ENCODE measurements at places on chromosomes 12 and 14. TPM values are rescaled to one million over a fixed set of nuclear protein-coding genes. Genes with fewer than 3 reads are reported as not detected.

FOXA1 gene
- 1.0 TPM for total RNA-seq

NDUFB1 gene
- 54.8 TPM for total RNA-seq

CKB gene
- total RNA-seq = 5.8 TPM

FUT8 gene
- total RNA-seq = 59.2 TPM

CCDC60 gene
- total RNA-seq = not detected

CCDC198 gene
- total RNA-seq = not detected

GRCh38 chr12:77352946-77353345 is 287.6 kb upstream of the E2F7 start:
- H3K4me1 ChIP-seq = no peaks in the 10 kb centered on the region
- H3K36me3 ChIP-seq = no peaks in the 10 kb centered on the region
- no peak overlapping the region for H3K4me3 ChIP-seq

DNA sequence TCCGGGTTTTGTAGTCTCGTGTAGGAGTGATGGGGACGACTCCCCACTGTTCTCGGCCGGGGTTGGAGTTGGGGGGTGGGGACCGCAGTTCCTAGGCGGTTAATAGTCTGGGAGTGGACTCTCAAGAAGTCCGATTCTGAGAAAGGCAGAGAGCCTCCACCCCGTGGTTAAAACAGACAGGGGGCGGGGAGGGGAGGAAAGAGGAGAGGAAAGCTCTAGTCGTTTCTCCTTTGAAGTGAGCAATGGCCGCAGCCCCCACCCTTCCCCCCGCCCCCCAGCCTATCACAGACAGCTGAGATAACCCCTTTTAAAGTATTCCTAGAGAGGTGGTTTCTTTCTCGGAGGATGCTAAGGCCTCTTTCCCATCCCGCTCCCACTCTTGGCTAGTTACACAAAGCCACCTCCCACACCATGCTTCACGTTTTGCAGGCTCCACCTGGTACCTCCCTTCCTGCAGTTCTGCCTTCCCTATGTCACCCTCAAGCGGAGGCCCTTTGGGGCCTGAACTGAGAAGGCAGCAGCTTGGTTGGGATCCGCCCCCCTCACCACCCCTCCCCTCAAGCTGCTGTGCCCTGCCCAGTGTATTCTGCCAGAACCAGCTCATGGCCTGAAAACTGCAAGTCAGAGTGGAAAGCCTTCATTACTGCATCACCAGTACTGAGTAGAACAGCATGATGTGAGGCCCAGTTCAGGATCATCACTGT is 853 bp downstream of the USP5 start:
- no peaks in the 10 kb centered on the region for H3K27me3 ChIP-seq
- peaks cover 22% of the 10 kb centered on the region for H3K4me1 ChIP-seq
- peaks cover 22% of the 10 kb centered on the region for H3K36me3 ChIP-seq

DNA sequence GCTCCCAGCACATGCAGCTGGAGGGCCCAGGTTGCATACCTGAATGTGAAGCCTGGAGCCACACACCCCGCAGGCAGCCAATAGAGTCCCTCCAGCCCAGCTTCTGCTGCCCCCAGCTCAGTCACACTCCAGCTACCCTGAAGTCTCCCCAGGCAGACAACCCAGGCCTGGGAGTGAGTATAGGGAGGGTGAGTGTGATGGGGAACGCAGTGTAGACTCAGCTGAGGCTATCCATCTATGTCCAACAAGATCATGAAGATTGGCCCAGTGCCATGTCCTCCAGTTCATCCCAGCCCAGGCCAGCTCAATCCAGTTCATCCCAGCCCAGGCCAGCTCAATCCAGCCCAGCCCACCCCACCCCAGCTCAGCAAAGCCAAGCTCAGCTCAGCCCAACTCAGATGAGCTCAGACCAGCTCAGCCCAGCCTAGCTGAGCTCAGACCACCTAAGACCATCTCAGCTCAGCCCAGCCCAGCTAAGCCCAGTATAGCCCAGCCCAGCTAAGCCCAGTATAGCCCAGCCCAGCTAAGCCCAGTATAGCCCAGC is 330.4 kb downstream of the TMEM121 start:
- peak overlapping the region; percentile 76 for H3K27ac ChIP-seq
- no peaks in the 10 kb centered on the region for H3K27me3 ChIP-seq
- H3K4me3 ChIP-seq = no peak overlapping the region
- peaks cover 77% of the 10 kb centered on the region for H3K4me1 ChIP-seq
- DNase-seq = no peak

DNA sequence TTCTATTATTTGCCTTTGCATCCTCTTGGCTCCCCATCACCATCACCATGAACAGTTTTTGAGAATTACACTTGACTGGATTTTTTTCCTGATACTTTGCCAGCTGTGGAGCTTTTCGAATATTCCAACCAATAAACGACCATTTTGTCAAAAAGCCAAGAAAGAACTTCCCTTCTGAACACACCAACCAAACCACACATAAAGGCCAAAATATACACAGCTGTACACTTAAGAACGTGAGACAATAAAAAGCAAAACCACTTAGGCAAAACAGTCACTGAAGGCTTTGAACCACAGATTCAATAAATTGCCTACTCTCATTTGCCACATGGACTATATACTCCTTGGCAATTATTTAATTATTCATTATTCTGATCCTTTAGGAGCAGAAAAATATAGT is 1.1 kb downstream of the C14orf93 start:
- no peak overlapping the region for H3K27ac ChIP-seq
- H3K36me3 ChIP-seq = no peaks in the 10 kb centered on the region
- peaks cover 30% of the 10 kb centered on the region for H3K4me1 ChIP-seq
- H3K4me3 ChIP-seq = peak overlapping the region; percentile 97
- no peak for DNase-seq
- no peaks in the 10 kb centered on the region for H3K27me3 ChIP-seq

DNA sequence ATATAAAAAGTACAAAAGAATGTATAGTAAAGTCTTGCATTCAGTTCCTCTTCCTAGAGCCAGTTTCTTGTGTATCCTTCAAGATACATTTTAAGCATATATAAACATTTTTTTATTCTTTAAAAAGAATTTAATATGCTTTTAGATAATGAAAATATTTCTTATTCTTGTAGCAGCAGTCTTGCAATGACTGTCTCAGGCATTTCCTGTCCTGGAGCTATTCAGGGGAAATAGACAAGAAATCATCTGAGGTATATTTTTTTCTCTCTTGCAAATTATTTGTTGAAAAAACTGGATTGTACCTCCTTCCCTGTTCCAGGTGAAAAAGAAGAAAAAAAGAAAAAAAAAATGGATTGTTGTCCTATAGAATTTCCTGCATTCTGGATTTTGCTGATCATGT is 17.0 kb upstream of the ERBB3 start:
- no peaks in the 10 kb centered on the region for H3K27me3 ChIP-seq
- no peaks in the 10 kb centered on the region for H3K4me1 ChIP-seq
- H3K27ac ChIP-seq = no peak overlapping the region
- no peak for DNase-seq
- no peaks in the 10 kb centered on the region for H3K36me3 ChIP-seq

DNA sequence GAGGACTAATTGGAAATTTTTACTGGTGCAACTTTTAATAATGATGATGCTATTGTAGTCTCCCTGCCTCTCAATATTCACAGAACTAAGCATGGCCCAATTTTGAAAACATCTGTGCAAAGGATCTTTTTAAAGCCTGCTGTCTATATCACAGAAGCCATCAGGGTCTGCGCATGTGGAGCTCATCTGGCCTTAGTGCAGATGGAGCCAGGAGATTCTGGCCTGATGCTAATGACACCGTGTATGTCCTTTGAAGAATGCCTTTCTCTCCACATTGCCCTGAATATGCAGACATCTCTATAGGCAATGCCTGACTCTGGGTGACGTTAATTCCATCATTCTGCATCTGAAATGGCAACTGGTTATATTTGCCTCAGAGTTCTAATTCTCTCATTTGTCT is 1205.9 kb downstream of the AACS start:
- H3K36me3 ChIP-seq = no peaks in the 10 kb centered on the region
- H3K27ac ChIP-seq = no peak overlapping the region
- H3K4me1 ChIP-seq = no peaks in the 10 kb centered on the region
- no peak for DNase-seq
- H3K4me3 ChIP-seq = no peak overlapping the region
- H3K27me3 ChIP-seq = no peaks in the 10 kb centered on the region

DNA sequence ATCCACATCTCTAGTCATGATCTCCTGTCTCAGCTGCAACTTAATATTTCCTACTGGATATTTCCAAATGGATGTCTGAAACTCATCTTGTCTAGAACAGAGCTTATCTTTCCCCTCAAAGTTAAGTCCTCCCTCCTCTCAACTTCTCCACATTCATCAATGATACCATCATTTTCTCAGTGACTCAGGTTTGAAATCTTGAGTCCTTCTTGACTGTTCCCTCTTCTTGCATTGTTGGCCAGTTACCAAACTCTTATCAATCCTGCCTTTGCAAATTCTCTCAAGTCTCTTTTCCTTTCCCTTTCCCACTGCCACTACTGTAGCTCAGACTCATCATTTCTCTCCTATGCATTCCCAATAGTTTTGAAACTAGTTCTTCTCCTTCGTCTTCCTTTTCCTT is 14.3 kb upstream of the CHURC1 start:
- H3K4me3 ChIP-seq = no peak overlapping the region
- H3K4me1 ChIP-seq = no peaks in the 10 kb centered on the region
- no peak for DNase-seq
- no peak overlapping the region for H3K27ac ChIP-seq
- H3K27me3 ChIP-seq = peaks cover 12% of the 10 kb centered on the region

DNA sequence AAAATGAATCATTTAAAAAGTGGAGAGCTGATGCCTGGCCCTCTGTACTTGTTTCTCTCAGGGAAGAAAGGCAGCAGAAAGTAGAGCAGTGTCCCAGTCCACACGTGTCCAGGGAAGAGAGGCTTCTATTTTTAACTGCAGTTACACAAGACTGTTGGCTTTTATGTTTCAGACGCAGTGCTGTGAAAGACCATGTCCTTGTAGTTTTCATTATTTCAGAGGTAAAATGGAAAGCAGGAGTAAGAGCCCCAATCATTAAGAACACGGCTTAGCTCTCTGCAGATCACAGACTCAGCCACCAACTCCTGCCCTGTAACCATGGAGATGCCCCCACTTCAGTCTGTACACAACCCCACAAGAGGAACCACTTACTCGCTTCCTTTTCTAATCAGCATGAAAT is 336.3 kb downstream of the DAD1 start:
- no peak overlapping the region for H3K27ac ChIP-seq
- no peak for DNase-seq
- H3K4me1 ChIP-seq = no peaks in the 10 kb centered on the region

GRCh38 chr14:95006051-95006450 is 151.3 kb downstream of the DICER1 start:
- no peaks in the 10 kb centered on the region for H3K4me1 ChIP-seq
- peaks cover 3% of the 10 kb centered on the region for H3K27me3 ChIP-seq
- H3K36me3 ChIP-seq = no peaks in the 10 kb centered on the region
- H3K27ac ChIP-seq = no peak overlapping the region
- no peak overlapping the region for H3K4me3 ChIP-seq
- no peak for DNase-seq

- no peaks in the 10 kb centered on the region for H3K4me1 ChIP-seq
- DNase-seq = no peak
- H3K27ac ChIP-seq = no peak overlapping the region
- H3K4me3 ChIP-seq = no peak overlapping the region
Observed at GRCh38 chr14:38749936-38750335, 353.1 kb downstream of the SEC23A start.

- no peak overlapping the region for H3K4me3 ChIP-seq
- H3K36me3 ChIP-seq = no peaks in the 10 kb centered on the region
- no peak overlapping the region for H3K27ac ChIP-seq
Observed at GRCh38 chr14:58862416-58863160, 224.8 kb downstream of the DACT1 start.
